Nucleus accumbens (tissue), 56 donors: ENCODE measurements at places on chromosomes 6 and 20.

DNA sequence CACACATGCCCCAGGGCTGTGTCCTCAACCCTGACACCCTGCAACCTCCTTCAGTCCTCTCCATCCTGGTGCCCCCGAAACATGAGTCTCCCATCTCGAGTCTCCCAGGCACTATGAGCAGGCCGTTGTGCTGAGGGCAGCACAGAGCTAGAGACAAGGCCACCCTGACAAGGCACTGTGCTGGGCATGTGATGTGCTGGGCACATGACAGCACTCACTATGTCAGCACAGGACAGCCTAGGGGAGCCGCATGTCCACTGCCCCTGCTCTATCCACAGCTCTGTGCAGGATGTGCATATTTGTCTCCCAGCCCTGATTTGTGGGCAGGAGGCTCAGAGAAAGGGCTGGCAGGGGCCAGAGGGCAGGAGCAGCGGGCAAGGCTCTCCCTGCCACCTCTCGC, 362.1 kb upstream of the AGPAT4 start:
- DNase-seq = no peak

GRCh38 chr6:22807261-22807660, 237.9 kb downstream of the HDGFL1 start:
- no peak for DNase-seq

DNA sequence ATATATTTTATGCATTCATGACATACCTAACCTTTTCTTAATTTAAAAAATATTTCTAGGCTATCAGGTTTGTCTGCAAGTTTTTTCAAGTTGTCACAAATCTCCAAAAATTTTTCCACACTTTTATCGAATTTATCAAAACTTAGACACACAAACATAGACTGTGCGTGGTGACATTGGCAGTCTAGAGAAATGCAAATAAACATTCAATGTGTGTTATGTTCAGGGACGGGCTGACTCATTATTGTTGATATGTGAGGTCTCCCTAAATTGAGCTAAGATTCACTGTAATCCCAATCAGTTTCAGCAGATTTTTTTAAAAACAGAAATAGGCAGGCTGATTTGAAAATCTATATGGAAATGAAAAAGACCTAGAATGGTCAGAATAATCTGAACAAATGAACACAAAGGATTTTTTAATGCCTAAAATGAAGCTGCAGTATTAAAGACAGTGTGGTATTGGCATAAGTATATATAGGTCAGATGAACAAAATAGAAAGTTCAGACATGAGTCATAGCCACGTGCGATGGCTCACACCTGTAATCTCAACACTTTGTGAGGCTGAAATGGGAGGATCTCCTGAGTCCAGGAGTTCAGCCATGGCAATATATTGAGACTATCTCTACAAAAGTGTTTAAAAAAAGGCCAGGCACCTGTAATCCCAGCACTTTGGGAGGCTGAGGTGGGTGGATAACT, 19.2 kb downstream of the BLTP3A start:
- DNase-seq = no peak

DNA sequence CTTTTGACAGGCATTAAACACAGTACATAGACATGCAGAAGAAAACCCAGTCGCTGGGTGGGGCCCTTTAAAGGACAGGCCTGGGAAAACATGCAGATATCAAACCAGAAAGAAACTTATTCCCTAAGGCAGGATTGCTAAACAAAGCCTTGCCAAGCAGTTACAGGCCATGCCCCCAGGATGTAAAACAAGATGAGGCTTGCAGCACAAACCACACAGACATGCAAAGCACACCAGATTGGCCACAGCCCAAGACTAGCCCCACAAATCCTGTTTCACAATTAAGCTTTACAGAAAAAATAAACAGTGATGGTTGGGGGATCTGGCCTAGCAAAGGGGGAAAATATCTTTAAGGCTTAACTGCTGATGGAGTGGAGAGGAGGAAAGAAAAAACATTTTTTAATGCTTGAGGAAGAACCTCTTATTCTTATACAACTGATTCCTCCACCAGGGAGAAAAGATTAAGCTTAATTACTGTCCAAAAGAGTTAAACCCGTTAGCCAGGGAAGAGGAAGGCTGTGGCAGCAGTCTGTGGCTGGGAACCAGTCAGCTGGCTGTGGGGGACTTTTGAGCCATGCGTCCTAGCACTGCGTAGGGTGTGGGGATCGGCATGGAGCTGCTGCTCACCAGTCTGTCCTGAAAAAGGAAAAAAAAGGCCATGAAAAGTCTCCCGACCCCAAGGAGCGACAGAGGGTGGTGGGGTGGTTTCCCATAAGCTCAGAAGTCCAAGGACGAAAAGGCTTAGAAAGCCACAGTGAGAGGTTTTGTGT, 28.4 kb downstream of the COL19A1 start:
- no peak for DNase-seq

DNA sequence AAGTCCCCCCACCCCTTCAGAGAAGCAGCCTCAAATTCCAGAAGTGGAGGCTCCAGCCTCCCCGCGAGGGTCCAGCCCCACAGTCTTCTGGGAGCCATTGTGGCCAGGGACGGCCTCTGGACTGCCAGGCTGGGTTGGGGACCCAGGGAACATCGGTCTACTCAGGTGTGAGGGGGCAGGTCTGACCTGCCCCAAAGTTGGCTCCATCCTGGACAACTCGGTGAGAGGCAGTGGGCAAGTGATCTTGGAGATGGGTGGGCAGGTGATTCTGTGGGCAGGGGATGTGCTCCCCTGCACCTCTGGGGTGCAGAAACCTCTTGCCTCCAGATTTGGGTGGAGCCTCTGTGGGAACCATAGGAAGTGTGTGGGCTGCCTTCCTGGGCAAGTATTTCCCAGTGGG, 12.2 kb upstream of the SLC22A7 start:
- DNase-seq = no peak

DNA sequence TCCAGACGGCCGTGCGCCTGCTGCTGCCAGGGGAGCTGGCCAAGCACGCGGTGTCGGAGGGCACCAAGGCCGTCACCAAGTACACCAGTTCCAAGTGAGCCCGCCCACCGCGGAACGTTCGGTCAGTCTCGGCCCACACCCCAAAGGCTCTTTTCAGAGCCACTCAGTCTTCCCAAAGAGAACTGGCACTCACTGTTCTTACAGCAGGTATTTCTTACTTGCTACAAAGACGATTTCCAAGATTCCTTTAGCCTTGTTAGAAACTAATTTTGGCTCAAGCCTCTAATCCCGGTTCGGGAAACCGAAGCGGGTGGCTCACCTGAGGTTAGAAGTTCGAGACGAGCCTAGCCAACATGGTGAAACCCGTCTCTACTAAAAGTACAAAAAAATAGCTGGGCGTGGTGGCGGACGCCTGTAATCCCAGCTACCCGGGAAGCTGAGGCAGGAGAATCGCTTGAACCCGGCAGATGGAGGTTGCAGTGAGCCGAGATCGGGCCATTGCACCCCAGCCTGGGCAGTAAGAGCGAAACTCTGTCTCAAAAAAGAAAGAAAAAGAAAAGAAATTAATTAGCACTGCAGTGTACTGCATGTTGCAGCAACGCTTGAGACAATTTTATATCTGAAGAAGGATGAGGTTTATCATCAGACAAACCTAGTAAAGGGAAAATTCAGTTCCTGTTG, 73.1 kb downstream of the OR2B2 start:
- DNase-seq = no peak

DNA sequence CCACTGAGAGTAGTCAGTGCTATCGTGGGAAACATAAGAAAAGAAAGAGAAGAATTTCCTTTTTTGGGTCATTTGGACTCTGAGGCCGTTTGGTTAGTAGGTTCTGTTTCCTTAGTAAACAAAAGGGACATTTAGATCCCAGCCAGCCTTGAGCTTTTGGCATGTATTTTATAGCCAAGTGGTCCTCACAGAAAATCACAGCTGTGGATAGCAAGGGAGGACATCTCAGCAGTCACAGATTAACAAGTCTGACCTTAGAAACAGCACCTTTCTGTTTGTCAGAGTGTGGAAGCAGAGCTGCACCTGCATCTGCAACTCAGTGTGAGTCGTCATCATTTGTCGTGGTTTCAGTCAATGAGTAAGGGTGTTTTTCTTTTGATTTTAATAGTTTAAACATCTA, 40.5 kb downstream of the FAM120B start:
- DNase-seq = no peak

GRCh38 chr6:82178077-82178758, 69.3 kb downstream of the IBTK start:
- no peak for DNase-seq

DNA sequence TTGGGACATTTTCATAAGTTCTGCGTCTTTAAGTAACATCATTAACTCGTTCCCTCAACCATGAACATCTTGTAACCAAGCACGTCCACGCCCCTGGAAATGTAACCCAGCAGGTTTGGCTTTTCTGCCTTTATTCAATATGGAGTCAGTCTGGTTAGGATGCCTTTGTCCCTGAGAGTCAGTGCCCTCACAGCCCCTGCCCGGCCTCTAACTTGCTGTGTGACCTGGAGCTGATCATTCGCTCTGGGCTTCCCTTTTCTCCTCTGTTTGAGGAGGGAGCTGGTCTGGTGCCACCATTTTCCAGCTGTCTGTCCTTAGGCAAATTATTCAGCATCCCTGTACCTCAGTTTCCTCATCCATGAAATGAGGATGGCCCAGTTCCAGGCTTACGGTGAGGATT, 26.5 kb upstream of the ANGPT4 start:
- DNase-seq = no peak

DNA sequence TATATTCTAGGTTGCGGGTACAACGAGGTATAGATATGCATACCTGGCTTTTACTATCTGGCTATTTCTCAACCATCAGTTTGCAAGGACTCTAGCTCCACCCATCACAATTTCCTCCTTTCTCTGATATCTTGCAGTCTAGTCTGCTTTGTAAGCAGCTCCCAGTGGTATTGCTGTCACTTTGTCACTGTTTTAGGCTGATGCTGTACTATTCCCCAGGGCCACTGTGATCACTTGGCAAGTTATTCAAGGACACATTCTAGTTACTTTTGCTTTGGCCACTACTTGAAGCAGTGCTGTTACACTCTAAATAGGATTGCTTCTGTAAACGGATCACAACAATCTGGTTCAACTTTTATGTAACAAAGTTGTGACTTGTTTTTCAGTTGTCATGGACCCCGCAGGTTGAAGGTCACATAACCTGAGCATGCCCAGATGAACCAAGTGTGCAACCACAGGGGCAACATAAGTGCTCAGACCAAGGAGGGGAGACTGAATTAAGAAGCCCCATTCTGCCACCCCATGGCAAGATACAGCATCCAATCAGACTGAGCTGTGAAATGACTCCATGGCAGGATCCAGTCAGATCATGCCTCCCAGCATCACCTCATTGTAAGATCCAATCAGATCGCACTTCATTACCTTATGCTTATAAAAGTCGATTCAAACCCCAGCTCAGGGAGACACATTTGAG, 588.4 kb upstream of the CITED2 start:
- DNase-seq = no peak

GRCh38 chr6:7153789-7154188, 46.0 kb downstream of the RREB1 start:
- DNase-seq = no peak

GRCh38 chr6:170152124-170152926, 138.6 kb downstream of the DLL1 start:
- DNase-seq = no peak

GRCh38 chr6:124066946-124067552, 263.4 kb downstream of the NKAIN2 start:
- no peak for DNase-seq

DNA sequence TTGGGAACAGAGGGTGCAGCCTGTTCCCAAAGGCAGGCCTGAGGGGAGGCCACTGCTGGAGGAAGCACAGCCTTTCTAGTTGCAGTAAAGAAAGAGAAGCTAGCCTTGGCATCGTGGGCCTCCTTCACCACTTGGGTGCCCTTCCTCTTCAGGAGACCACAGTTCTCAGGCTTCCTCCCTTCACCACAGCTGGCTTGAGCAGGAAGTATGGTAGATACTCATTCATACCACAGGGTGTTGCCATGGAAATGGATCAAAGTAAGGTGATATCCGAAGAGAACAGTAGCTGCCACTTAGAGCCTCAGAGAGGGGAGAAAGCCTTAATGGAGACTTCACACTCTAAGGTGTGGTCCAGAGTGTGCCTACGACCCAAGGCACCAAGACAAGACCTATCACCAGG, 120.4 kb upstream of the RIPOR2 start:
- DNase-seq = no peak

GRCh38 chr6:137254966-137255365, 35.8 kb upstream of the IFNGR1 start:
- DNase-seq = no peak

DNA sequence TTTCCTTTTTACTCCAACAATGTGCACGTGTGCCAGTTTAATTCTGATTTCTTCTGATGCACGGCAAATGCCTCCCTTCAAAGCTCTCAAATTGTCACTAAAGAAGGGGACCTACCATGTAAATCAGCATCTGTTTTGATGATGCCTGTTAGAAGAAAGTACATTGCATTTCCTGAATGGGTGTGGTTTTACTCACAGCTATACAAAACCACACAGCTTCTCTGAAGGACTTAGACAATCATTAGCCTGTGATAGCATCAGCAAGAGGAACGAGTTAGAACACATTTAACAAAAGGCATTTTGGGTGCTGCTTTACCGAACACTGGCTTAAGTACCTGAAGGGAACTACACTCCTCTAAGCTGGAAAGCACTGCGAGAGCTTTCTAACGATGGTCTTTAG, 109.4 kb downstream of the ATXN1 start:
- no peak for DNase-seq

DNA sequence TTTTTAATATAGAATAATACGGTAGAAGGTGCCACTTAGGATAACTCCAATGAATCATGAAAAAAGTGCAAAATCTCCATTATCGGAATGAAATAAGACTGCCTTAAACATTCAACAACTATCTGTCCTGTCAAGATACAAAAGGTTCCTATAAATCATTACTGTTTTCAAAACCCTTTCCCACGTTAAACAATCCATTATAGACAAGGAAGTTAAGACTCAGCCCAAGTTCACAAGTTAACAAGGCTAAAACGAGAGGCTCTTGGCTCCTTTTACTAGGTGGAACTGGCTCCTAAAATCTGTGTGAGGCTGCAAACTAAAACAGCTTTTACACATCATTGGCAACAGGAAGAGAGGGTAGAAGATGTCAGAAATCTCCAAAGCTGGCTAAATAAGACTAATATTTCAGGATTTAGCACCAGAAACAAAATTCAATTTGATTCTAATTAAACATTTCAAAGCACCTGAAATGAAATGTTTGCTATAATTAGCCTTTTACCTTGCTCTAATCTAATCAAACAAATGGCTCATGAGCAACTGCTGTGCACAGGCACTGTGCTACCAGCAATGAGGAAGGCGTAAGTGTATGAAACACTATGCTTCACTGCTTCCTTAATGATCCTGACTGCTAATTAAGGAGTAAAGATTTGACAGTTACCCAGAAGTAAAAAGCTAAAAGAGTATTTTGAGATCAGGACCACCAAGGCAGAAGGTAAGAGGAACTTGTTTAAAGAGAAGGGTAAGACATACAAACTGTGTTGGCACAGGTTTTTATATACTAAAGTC, 109.7 kb downstream of the DST start:
- no peak for DNase-seq

DNA sequence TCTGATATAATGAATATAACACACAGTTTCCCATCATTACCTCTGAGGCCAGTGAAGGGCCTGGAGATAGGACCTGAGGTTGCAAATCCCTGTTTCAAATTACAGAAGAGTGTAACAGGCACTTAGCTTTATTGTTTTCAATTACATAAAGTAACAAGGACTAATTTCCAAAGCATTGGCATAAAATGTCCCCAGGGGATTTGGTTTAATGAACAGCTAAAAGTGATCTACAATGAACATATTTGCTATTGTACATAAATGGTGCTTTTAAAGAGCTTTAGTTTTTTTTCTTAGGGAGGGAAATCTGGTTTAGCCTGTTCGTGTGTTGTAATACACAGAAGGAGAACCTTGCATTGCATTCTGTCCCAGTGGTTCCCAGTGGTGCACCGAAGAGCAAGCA, 54.4 kb downstream of the HMGN3 start:
- DNase-seq = no peak

- DNase-seq = no peak
These were observed 28.1 kb downstream of the RNF24 start for GRCh38 chr20:3987296-3987695.
